ENCODE measurements at places on chromosomes 3 and 15.

DNA sequence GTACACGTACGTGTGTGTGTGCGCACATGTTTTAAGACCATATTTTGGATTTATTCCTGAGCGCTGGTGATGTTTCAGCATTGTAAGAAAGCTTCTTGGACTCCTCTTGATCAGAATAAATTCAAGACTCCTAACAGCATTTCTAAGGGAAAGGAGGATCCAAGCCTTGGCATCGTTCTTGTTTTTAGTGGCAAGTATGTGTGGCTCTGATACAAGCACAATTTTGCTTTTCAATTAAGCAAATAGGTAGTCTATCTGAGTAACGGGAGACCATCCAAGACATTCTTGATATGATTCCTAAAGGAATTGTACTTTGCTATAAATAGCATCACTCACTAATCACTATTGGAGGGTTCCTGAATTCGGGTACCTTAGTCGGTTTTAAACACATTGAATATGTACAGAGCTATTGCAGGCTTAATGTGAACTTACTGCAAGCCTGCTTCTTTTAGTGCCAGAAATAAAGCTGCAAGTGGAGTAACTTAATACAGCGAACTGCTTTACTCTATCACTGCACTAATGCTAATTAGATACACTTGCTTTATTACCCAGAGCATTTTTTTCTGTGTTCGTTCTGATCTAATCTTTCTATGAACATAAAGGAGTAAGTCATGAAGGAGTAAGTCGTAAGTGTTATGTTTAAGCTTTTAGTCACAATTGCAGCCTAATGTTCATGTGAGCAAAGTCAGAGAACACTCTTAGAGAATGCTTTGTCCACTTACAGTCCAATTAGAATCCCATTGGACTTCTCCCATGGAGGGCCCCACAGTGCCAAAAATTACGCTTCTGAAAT, 186.3 kb downstream of the MCTP2 start:
- DNase-seq: no peak

DNA sequence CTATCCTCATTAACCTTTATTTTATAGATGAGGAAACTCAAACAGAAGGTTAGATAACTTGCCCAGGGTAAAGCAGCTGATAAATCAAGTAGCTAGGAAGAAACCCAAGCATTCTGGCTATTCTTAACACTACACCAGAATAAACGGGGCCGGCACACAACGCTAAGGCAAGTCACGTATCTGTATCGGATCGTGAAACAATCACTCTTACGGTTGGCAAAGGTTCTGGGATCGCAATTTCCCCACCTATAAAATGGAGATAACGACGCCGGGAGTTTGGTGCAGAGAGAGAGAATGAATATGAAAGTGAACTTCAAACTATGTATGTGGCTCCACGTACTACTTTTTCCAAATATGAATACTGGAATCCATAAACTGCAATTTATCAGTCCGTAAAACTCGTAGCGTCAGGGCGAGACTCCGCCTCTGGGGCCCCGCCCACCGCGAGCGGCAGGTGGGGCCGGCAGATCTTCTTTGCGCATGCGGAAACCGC, 252 bp upstream of the ARMC8 start:
- DNase-seq: peak; percentile 78

- no peak for DNase-seq
Observed at GRCh38 chr3:180433152-180433551, 168.8 kb upstream of the TTC14 start.

DNA sequence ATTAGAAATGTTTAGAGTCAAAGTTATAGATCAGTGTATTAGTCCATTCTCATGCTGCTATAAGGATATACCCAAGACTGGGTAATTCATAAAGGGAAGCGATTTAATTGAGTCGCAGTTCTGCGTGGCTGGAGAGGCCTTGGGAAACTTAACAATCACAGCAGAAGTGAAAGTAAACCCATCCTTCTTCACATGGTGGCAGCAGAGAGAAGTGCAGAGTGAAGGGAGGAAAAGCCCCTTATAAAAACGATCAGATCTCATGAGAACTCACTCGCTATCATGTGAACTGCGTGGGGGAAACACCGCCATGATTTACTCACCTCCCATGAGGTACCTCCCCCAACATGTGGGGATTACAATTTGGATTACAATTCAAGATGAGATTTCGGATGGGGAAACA, 871.5 kb downstream of the DIPK2A start:
- no peak for DNase-seq

DNA sequence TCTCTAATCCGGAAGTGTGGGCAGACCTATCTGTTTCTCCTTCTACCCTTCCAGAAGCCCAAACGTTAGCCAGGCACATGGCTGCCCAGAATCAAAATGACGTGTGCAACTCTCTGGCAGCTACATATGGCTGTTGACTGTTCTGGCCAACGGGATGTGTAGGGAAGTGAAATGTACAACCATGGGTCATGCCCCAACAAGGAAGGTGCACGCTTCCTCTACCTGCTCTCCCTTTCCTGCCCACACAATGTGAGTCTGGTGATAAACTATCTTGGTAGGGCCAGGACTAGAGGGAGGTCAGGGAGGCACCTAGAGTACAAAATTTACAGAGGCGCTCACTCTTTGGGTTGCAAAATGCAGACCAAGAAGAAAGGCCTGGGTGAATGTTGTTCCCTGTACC, 495.9 kb upstream of the PROK2 start:
- no peak for DNase-seq

DNA sequence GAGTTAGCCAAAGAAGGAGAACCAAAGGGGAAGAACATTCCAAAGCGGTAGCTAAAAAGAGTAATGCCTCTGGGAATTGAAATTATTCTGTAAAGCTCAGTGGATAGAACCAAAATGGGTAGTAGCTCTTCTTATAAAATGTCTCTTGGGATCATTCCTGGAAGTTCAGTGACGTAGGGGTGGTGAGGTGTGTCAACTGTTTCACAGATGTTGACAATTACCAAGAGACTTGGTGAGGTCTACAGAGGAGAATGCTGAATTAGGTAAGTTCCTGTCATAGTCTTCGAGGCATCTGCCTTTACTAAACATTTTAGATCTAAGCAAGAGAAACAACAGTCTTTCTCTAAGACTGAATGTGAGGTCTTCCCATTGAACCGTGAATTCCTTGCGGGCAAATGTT, 67.8 kb downstream of the TPRG1 start:
- no peak for DNase-seq

- DNase-seq: no peak
Observed at GRCh38 chr3:146279951-146280350, 29.0 kb upstream of the PLSCR4 start.

DNA sequence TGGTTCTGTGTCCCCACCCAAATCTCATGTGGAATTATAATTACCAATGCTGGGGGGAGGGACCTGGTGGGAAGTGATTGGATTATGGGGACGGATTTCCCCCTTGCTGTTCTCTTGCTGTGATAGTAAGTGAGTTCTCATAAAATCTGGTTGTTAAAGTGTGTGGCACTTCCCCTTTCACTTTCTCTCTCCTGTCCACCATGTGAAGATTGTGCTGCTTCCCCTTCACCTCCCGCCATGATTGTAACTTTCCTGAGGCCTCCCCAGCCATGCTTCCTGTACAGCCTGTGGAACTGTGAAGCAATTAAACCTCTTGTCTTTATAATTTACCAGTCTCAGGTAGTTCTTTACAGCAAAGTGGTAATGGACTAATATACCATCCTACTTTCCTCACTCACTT, 289.6 kb downstream of the EFHB start:
- DNase-seq: no peak

DNA sequence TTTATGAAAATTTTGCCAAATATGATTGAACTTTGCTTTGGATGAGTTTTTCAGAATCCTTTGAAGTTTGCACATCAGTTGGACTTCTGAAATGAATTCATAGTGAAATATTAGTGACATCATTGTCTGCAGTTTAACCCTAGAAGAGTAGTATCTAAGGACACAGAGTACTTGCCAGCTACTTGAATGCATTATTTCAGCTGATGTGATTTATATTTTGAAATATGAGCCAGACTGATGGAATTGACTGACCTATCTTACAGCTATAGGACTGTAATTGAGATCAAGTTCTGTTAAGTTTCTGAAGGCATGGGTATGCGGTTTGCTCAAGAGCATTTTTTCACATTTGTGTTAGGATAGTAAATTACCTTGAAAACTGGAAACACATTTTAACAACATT, 51.2 kb downstream of the LYSMD4 start:
- no peak for DNase-seq

DNA sequence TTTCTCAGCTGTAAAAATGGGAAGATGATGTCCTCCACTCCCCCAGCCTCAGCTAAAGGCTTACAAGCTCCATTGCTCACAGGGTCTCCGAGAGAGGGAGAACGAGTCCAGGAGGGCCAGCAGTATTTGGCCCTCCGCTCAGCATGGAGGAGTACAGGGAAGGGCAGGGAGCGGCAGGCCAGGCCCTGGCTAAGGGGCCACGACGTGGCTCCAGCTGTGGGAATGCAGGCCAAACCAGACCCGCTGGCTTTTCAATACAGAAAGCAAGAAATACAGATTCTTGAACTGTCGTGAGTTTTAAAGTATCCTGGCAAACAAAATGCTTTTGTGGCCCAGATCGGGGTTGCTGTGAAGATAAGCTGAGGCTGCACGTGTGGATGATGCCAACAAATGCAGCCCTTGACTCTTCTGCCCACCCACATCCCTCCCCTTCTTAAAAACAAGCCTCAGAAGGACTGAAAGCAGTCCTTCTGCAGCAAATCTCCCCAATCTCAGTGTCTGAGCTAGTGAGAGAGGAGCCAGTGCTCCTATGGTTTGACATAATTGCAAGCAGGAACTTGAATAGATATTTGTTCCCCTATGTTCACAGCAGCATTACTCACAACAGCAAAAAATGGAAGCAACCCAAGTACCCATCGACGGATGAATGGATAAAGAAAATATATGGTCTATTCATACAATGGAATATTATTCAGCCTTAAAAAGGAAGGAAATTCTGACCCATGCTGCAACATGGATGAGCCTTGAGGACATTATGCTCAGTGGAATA, 18.5 kb upstream of the FBLN2 start:
- no peak for DNase-seq

GRCh38 chr3:114649331-114649730, 355.5 kb downstream of the TIGIT start:
- no peak for DNase-seq

DNA sequence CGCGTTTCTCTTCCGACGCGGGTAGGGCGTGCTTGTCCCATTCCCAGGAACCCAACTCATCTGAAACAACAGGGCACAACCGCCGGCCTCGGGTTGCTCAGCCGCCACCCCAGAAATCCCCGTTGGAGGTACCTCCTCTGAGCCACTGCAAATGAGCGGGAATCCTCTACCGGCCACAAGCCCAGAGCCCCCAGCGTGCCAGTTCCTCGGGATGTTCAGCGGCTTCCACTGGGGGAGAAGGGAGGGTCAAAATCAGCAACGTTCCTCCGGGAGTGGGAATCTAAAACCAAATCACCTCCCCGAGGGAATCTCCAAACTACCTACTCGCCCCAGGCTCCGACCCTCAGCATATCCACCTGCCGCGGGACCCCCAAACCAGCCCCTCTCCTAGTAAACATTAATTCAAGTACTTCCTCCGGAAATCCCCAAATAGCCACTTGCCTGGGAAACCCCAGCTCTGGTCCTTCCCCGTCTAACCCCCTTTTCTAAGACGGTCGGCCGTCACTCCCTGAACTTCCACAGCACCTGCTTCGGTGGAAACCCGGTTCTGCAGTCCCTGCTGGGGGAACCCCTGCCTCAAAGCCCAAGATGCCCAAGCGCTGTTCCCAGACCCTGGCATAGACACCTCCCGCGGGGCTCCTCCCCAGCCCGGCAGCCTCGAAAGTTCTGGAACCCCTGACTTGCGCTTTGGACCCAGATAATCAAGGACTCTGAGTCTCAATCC, 887 bp downstream of the OXTR start:
- DNase-seq: no peak

GRCh38 chr15:49196856-49197255, 26.8 kb downstream of the GALK2 start:
- no peak for DNase-seq

- DNase-seq: peak; percentile 30
Observed at GRCh38 chr3:52056521-52056967, at the start of gene DUSP7. Gene DUSP7, minus strand, starts transcription at chr3:52056571. Its CDS starts 205 bp downstream, at chr3:52056366.

- no peak for DNase-seq
Observed at GRCh38 chr3:32082721-32083120, 23.7 kb upstream of the GPD1L start.

GRCh38 chr15:50797926-50798325, 32.4 kb upstream of the SPPL2A start:
- no peak for DNase-seq

DNA sequence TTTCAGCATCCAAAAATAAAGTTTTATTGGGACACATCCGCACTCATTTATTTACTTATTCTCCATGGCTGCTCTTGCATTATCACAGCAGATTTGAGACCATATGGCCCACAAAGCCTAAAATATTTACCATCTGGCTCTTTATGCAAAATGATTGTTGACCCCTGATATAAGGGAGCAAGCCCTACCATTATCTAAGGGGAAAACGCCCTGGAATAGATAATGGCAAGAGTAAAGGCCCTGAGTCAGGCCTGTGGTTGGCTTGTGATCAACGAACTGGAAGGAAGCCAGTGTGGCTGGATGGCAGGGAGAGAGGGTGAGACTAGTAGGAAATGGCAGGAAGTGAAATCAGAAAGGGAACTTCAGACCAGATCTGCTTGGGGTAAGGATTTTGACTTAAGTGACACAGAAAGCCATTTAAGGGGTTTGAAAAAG, 24.6 kb upstream of the DMXL2 start:
- DNase-seq: no peak

DNA sequence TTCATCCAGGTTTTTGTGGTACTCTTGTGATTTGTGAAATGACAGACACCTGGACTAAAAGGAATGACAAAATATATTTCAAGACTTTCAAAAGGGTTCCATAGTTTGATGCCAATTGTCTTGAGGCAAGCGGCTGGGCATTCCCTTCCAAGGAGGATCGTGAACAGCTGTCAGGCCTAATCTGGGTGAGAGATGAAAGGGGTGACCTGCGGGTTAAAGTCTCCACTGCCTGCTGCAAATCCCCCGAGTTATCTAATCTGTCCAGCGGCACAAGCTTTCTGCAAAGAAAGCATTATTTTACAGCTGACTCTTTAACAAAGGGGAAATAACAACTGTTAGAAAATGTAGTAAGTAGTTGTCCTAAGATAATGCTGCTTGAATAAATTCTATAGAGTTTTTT, 128.7 kb upstream of the MB21D2 start:
- DNase-seq: no peak

DNA sequence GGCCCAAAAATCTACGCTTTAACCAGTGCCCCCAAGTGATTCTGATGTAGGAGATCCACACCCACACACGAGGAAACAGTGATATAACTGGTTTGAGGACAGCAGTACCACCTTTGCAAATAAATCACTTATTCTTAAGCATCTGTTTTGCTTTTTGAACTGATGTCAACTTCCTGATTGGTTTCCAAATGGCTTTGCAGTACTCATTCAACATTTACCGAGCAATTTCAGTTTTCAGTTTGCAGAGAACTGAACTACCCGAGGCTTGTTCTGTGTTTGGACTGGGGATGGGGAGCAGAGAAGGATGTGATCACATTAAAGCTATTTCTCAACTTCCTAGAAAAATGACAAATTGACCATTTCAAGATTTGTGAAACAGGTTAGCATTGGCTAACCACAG, 1.1 kb upstream of the GYG1 start:
- no peak for DNase-seq

- DNase-seq: no peak
Observed at GRCh38 chr3:107206945-107207344, 170.3 kb upstream of the CCDC54 start.

Data from NK-92 treated with Interleukin-12 subunit alpha and Interleukin-12 subunit beta, amount 100 ng/mL, for 24 hours (cell line).